ENCODE measurements at places on chromosomes 11 and 22. TPM values are rescaled to one million over a fixed set of nuclear protein-coding genes. Genes with fewer than 3 reads are reported as not detected.

DNA sequence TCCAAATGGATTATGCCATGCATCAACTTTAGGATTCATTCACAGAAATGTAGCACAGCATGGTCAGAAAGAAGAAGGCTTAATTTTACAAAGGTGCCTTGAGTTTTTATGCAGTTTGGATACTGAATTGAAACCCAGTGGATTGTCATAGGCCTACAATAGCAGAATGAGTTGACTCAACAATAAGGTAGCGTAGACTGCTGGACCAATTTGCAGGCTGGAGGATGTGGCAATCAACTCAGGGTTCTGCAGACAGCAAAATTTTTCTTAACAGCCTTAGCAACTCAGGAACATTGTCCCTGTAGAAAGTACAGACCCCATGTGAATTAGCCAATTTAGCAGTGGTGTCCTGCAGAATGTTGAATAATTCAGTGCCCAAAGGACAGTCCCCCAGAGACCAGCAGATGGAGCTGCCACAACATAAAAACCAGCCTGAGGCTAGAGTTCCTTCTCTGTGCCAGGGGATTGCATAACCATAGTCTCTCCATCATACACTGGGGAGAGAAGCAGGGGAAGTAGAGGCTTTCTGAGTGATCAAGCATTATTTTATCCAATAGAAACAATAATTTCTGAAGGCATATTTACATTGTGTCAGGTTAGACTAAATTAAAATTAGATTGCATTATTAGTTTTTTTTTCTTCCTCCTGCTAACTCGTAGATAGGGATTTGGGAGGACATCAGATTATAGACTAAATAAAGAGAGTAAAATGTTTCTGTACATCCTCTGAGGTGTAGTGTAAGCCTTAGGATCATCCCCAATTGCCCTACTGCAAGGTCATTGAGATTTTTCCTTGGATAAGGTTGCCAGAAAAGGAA lies 20.3 kb upstream of the MRPL17 start:
- peak; percentile 35 for DNase-seq

Gene ANGPTL5
- 0.77 TPM for total RNA-seq

Gene SCN3B
- total RNA-seq: 1.7 TPM

DNA sequence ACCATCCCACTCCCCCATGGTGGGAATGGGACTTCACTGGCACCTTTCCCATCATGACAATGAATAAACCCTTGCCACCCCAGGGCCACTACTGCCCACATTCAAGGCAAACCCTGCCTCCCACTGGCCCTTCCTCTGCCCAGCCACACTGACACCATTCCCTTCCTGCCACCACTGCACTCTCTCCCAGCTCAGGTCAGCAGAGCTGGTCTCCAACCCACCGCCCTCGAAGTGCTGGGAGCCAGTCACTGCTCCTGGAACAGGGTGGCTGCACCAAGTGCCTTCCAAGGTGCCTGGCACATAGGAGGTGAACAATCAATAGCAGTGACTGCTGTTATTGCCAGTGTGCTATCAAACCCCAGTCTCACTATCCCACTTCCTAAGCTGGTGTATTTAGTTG lies 27.1 kb downstream of the PRDM10 start:
- no peak for DNase-seq

GRCh38 chr11:113481226-113481625 lies 6.0 kb upstream of the DRD2 start:
- no peak for DNase-seq

- no peak for DNase-seq
Measured at GRCh38 chr22:36671404-36671803, 32.1 kb downstream of the CACNG2 start.

- DNase-seq: no peak
Measured at GRCh38 chr11:65395961-65396530, 9.6 kb downstream of the FRMD8 start.

GRCh38 chr11:28338371-28338770 lies 230.2 kb downstream of the METTL15 start:
- no peak for DNase-seq

Gene KRTAP5-10
- total RNA-seq: not detected

DNA sequence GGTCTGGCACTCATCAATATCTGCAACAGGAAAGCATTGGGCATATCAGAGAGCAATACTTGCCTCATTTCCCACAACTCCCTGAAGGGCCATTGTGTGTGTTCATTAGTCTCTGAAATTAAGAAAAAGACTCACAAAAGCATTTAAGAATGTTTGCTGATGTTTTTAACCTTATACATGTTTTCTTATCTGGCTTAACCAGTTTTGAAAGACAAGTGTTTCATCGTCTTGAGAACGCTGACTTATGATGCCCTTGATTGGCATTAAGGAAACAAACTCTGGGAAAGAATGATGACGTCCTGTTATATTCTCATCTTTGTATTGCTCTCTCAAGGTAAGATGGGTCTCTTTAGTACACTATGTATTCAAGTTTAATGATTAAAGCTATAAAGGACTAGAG lies 32.0 kb downstream of the SCUBE2 start:
- DNase-seq: no peak

- DNase-seq: no peak
Measured at GRCh38 chr11:13772223-13773046, 104.0 kb downstream of the FAR1 start.

DNA sequence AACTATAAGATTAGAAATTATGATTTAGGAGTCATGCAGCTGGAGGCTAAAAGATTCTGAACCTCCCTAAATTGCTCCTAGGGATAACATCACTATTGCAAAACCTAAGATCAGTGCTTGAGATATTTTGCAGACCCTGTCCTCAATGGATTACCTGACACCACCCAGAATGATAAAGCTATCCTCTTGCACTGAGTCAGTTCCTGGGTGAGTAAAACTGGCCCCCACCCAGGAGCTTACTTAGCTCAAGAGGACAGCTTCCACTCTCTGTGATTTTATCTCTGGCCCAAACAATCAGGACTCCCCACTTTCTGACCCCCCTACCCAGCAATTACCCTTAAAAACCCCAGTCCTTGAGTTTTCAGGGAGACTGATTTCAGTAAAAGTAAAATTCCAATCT lies 2074.4 kb upstream of the RAG2 start:
- no peak for DNase-seq

Gene FAM111B
- total RNA-seq: 0.84 TPM

- DNase-seq: no peak
Measured at GRCh38 chr22:32542066-32542676, 67.6 kb downstream of the FBXO7 start.

- no peak for DNase-seq
Measured at GRCh38 chr11:5865826-5866225, 8.3 kb upstream of the OR52E8 start.

DNA sequence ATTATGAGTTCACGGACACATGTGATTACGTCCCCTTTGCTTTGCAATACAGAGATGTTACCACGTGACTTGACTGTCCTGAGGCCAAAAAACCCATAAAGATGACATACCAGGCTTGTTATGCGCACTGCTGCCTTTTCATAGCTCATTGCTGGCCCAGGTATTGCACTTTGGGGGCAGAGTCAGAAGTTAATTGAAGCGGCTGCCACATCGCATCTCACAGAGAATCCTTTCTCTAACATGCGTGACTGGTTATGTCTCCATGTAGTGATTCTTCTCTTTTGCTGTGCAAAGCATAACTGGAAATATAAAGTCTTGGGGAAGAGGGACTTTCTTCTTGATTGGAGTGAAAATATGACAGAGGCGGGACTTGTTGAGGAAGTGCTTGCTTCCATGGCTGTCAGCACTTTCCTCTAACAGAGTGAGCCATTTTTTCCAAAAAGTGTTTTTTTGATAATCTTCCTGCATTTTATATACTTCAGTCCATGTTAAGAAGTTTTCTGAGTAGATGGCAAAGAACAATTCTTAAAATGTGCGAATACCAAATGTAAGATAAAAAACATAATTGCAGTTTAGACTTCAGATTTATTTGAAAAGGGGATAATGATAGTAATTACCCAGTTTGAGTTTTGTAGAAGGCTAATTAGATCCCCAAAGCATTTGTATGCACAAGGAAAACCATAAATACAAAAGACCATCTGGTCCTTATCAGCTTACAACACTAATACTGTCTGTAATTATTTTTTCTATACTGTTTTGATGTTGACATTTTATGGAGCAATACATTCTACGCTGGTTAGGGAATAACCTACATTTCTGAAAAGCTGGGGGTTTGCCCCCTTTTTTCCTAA lies 324.6 kb upstream of the MTNR1B start:
- DNase-seq: no peak
